ENCODE measurements at places on chromosomes 4 and X.

DNA sequence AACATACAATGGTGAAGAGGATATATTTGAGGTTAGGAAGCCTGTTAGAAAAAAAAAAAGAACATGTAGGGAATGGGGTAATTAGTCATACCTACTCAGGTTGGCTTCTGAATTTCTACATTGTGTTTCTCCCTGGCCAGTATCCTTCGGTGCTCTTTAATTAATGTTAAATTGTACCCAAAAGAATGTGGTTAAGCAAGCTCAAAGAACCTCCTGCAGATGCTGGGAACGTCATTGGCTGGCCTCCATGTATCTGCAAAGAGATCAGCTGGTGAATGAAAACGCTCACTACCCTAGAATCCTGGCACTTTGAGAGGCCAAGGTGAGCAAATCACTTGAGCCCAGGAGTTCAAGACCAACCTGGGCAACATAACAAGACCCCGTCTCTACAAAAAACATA is 942.3 kb upstream of the PRKX start:
- no peak for DNase-seq

DNA sequence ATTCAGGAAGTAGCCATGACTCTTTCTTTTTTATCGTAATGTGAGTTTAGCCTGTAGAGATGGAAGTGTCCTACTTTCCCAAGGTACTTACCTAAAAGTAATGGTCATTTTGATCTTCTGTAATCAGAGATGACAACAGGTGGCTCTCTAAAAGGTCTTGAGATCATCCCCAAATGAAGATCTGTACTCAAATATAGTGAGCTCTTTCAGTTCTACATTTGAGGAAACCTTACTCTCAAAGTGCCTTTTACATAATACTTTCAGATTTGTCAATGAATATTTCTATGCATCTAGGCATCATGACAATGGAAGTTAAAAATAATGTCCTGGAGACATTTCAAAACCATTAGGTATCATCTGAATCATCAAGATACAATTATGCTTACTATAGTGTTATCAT is 17.2 kb upstream of the MND1 start:
- peak; percentile 19 for DNase-seq

GRCh38 chrX:11423362-11423818 is 130.2 kb downstream of the AMELX start:
- peak; percentile 40 for DNase-seq

DNA sequence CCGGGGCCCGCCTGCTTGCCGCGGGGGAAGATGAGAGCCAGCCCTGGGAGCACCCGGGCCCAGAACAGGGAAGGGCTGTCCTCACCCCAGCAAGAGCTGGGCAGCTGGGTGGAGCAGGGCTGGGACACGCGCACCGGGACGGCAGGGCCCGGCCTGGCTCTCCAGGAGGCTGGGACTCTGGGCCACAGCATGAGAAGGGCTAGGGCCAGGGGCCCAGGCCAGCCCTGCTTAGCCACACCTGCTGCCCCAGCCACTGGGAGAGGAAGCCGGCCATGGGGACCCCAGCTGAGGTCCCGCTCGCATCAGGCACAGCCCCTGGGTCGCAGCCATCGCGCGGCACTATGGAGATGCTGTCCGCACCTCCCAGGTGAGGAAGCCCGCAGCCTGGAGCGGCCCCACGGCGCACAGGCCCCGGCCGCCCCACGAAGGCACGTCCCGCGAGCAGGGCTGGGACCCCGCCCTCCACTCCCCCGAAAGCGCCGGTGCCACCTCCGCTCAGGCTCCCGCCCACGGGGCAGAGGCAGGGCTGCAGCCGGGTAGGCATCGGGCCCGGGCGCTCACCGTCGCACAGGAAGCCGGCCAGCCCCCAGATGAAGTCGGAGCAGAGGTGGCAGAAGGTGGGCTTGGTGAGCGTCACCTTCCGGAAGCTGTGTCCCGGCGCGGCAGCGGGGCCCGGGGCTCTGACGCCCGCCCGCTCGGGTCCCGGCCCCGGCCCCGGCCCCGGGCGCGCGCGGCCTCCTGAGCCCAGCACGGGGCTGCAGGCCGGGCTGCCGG is 531 bp downstream of the DGKQ start:
- peak; percentile 81 for DNase-seq

GRCh38 chr4:146182443-146182842 is 6.9 kb downstream of the LSM6 start:
- no peak for DNase-seq

DNA sequence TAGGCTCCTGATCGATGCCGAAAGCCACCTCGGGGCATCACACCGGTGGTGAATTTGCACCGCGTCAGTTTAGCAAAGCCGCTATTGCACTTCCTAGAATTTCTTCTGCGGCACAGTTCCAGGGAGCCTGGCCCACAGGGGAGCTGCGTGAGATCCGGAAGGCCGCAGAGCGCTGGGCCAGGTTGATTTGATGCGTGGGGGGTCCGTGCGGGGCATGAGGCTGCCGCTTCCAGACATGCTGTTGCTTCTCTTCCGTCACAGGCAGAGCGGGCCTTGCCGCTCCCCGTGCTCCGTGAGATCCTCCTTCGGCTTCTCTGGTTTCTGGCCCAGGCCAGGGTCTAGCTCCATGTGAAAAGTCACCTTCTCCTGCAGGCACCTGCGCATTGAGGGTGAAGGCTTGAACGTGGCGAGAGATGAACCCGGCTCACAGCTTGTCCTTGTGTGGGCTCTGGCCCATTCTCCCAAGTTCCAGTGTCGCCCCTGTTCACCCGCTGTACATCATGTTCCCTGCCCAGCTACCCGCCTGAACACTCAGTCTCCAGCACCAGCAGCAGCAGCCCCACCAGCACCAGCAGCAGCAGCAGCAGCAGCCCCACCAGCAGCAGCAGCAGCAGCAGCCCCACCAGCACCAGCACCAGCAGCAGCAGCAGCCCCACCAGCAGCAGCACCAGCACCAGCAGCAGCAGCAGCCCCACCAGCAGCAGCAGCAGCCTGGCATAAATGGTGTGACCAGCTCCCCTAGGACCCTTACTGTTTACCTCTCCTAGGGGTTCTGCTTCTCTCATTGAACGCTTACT is 131.2 kb downstream of the TRIML1 start:
- DNase-seq: no peak

DNA sequence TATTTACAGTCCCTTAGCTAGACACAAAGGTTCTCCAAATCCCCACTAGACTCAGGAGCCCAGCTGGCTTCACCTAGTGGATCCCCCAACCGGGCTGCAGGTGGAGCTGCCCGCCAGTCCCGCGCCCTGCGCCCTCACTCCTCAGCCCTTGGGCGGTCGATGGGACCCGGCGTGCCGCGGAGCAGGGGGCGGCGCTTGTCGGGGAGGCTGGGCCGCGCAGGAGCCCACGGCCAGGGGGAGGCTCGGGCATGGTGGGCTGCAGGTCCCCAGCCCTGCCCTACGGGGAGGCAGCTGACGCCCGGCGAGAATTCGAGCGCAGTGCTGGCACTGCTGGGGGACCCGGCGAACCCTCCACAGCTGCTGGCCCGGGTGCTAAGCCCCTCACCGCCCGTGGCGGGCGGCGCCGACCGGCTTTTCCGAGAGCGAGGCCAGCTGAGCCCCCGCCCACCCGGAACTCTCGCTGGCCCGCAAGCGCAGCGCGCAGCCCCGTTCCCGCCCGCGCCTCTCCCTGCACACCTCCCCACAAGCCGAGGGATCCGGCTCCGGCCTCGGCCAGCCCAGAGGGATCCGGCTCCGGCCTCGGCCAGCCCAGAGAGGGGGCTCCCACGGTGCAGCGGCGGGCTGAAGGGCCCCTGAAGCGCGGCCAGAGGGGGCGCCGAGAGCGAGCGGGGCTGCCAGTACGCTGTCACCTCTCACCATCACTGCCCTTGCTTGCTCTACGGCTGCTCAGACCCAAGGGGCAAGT is 39.4 kb downstream of the WFS1 start:
- DNase-seq: no peak

DNA sequence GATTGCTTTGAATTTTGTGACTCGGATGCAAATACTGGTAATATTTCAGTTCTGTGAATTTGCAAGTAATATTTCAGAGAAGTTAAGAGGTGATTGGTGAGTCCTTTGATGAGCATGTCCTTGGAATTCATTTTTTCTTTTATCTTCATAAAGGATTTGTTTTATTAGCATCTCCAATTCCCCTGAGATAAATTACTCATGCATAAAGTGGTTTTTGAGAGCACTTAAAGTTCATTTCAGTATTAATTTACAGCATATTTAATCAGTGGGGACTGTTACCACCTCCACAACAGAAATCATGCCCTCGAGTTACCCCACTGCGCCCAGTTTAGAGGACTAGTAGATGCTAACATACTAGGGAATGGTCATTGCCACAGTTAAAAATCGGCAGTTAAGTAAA is 65.0 kb downstream of the ZFX start:
- DNase-seq: no peak

DNA sequence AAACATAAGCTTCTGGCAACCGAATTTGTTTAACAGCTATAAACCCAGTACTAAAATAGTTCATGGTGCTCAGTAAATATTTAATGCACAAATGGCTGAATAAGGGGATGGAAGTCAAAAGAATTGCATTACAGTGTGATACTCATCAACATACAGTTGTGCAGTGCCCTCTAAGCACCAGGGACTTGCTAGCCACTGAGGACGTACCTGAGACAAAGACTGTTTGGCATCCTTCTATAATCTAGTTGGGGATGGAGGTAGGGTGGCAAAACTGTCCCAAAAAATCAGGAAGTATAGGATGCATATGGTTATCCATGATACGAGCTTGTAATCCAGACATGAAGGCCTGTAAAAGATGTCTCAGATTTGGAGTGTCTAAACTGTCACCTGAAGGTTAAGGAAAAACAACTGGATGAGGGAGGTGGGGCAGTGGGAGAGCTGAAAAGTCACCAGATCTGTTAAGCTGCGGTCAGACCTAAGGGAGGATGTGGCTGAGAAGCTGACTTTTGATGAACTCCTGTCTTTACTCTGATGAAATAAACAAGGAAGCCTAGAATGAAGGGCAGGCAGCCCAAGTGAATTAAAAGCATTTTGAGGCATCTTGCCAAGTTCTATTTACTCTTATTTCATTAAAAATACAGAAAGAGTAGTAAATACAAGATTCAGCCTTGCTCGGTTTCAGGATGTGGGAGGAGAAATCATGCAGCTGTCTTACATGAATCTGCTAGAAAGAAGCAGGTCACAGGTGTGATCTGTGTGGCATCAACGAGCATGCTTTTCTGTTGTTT is 12.0 kb upstream of the CD38 start:
- DNase-seq: no peak

DNA sequence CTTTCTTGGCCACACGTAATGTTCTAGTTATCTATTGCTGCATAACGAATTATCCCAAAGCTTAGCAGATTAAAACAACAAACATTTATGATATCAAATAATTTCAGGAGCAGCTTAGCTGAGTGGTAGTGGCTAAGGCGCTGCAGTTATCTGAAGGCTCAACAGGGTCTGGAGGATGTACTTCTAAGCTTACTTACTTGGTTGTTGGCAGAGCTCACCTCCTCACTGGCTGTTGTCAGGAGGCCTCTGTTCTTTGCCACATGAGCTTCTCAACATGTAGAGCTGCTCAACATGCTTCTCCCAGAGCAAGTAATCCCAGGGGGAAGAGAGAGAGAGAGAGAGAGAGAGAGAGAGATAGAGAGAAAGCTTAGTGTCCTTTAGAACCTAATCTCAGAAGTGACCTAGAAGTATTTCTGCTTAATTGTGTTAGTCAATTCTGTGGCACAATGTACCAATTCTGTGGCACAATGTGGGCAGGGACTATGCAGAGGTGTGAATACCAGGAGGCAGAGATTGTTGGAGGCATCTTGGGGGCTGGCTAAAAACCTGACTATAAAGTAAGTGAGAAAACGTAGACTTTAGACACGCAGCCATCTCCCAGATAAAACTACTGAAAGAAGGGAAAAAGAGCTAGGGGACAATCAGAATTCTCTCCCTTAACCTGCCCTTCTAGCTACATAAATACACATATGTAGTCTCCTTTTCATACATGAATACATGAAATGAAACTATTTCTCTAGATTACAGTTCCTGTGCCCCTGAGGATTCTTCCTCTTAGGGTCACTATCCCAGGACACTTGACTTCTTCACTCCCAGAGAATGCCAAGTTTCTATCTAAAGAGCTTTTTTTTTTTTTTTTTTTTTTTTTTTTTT is 40.2 kb downstream of the HOPX start:
- no peak for DNase-seq

- no peak for DNase-seq
Observed at GRCh38 chr4:151835467-151835866, 74.7 kb upstream of the GATB start.

- no peak for DNase-seq
Observed at GRCh38 chr4:100495074-100495473, 22.7 kb downstream of the EMCN start.

GRCh38 chr4:98816816-98817215 is 112.1 kb downstream of the EIF4E start:
- DNase-seq: no peak

GRCh38 chr4:55758066-55758465 is 61.5 kb upstream of the EXOC1L start:
- DNase-seq: no peak

DNA sequence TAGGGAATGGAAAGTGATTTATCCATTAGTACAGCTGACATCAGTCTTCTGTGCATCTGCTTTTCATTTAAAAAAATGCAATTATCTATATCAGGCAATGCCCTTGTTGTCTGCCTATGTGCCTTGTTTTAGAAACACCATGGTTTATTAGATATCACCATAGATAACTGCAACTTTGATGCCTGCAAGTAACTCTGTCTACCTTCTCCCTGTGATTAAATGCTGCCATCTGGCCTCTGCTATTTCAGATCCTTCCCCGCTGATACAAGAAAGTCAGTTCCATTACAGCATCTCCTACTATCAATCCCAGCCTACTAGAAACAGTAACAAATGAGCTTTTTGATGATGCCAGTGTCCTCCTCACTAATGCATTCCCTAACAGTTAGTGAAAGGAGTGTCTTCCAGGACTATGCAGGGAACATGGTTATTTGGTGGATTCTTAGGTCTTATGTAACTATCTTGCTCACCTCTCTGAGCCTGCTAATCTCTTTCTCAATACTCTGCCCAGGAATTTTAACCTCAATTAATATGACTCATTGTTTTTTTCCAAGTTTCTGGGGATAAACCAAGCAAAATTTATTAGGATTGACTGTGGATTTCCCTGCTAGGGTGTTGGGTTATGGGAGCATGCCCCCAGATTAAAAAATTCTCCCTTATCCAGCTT is 444.9 kb downstream of the RAPGEF2 start:
- no peak for DNase-seq

DNA sequence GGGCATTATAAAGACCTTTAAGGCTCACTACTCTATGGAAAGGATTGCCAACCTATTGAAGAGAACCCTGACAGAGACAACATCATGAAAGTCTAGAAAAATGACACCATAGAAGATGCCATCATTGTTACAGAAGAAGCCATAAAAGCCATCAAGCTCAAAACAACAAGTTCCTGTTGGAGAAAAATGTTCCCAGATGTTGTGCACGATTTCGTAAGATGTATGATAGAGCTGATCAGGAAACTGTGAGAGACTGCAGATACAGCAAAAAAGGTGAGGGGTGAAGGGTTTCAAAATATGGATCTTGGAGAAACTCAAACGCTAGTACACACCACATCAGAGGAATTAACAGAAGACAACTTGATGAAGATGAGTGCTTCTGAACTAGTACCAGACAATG is 53.3 kb downstream of the WDFY3 start:
- no peak for DNase-seq

Data from GM20000 (cell line).